ENCODE measurements at places on chromosomes 11 and 22. TPM values are rescaled to one million over a fixed set of nuclear protein-coding genes. Genes with fewer than 3 reads are reported as not detected.

The DNAJB13 gene
- 0.54 TPM for total RNA-seq

The ACRV1 gene
- total RNA-seq: not detected

The FOLH1 gene
- total RNA-seq: 0.56 TPM

The OR52B6 gene
- total RNA-seq: not detected

The C11orf86 gene
- 1.2 TPM for total RNA-seq

The SMIM35 gene
- not detected for total RNA-seq

- H3K4me3 ChIP-seq: no peak overlapping the region
- peaks cover 5% of the 10 kb centered on the region for H3K27me3 ChIP-seq
- H3K4me1 ChIP-seq: no peaks in the 10 kb centered on the region
- no peak for DNase-seq
- H3K27ac ChIP-seq: no peak overlapping the region
- H3K36me3 ChIP-seq: no peaks in the 10 kb centered on the region
These were observed 68.0 kb downstream of the ETS1 start for GRCh38 chr11:128519338-128519737.

GRCh38 chr22:20507253-20508066, at the start of gene MED15:
Gene MED15 (plus strand): TSS chr22:20507610. CDS start chr22:20507679, 69 bp downstream.
- peak within 1 kb of the TSS; percentile 50 for H3K27ac ChIP-seq
- no peaks in the 10 kb centered on the region for H3K27me3 ChIP-seq
- H3K36me3 ChIP-seq: no peaks in the 10 kb centered on the region
- peaks cover 4% of the 10 kb centered on the region for H3K4me1 ChIP-seq

DNA sequence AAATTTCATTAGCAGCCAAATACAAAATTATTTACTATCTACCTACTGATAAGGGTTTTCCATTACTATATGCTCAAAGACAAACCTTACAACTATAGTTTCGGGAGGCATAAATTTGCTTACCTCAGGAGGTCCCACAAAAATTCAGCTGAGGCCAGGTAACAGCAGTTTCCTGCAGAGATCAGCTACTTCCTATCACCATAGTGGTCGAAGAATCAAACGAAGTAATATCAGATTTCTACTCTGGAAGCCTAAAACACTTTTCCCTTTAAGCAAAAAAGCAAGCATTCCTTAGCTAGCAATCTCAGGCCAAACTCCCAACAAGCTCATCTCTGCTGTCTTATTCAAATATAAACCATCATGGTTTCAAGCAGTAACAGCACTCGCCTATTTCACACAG, 3.1 kb downstream of the NAP1L4 start:
- peaks cover 6% of the 10 kb centered on the region for H3K4me1 ChIP-seq
- H3K27me3 ChIP-seq: no peaks in the 10 kb centered on the region
- peak overlapping the region; percentile 24 for H3K4me3 ChIP-seq
- H3K27ac ChIP-seq: no peak overlapping the region
- H3K36me3 ChIP-seq: no peaks in the 10 kb centered on the region

DNA sequence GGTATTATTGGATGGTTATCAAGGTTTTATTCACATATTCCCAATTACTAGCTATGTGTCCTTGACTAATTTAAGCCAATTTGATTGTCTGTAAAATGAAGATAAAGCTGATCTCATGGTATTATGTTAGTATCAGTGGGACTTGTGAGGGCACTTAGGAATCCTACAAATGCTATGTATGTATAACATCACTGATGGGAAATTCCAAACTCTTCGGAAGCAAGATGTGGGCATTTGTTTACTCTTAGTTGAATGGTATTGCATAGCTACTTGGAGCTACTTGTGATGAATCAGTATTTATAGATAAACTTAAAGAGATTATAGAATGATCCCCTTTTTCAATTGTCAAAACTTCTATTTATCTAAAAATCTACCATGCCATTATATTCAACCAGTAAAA, 239.9 kb downstream of the CNTN5 start:
- H3K4me1 ChIP-seq: no peaks in the 10 kb centered on the region
- no peak overlapping the region for H3K27ac ChIP-seq
- no peak overlapping the region for H3K4me3 ChIP-seq
- no peaks in the 10 kb centered on the region for H3K36me3 ChIP-seq
- DNase-seq: no peak

DNA sequence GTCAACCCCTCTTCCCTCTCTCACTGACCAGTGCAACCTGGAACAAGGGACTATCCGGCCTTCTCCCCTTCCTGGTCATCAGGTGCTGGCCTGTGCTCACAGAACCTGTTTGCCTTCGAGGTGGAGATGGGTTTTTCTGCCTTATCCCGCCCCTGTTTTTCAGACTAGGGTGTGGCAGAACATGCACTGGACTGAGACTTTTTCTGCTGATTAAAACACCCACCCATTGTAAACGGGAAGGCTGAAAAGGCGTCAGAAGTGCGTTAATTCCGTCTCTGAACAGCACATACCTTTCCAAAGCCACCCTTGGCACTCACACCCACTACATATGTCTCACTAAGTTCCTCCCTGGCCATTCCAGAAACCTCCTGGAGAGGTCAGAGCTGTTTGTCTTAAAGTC, 4.4 kb upstream of the B3GNT6 start:
- no peak for DNase-seq
- no peak overlapping the region for H3K4me3 ChIP-seq
- H3K27ac ChIP-seq: no peak overlapping the region
- no peaks in the 10 kb centered on the region for H3K27me3 ChIP-seq
- H3K4me1 ChIP-seq: no peaks in the 10 kb centered on the region

- no peaks in the 10 kb centered on the region for H3K27me3 ChIP-seq
- no peaks in the 10 kb centered on the region for H3K4me1 ChIP-seq
- DNase-seq: no peak
- H3K27ac ChIP-seq: no peak overlapping the region
These were observed 1024.3 kb downstream of the BRD1 start for GRCh38 chr22:48803171-48803947.

DNA sequence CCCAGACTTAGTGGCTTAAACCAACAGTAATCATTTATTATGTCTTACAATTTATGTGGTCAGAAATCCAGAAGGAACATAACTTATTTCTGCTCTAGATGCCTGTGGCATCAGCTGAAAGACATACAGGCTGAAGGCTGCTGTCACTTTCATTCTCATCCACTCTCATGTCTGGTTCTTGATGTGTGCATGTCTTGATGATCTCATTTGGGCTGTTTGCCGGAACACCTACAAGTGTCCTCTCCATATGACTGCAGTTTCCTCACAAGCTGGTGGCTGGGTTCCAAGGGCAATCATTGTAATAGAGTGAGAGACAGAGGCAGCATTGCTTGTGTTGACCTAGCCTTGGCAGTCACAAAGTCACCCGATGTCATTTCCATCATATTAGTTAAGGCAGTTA, 1375.9 kb upstream of the RAG2 start:
- DNase-seq: no peak
- H3K27ac ChIP-seq: no peak overlapping the region
- H3K36me3 ChIP-seq: no peaks in the 10 kb centered on the region
- no peaks in the 10 kb centered on the region for H3K27me3 ChIP-seq
- H3K4me3 ChIP-seq: no peak overlapping the region
- H3K4me1 ChIP-seq: no peaks in the 10 kb centered on the region

DNA sequence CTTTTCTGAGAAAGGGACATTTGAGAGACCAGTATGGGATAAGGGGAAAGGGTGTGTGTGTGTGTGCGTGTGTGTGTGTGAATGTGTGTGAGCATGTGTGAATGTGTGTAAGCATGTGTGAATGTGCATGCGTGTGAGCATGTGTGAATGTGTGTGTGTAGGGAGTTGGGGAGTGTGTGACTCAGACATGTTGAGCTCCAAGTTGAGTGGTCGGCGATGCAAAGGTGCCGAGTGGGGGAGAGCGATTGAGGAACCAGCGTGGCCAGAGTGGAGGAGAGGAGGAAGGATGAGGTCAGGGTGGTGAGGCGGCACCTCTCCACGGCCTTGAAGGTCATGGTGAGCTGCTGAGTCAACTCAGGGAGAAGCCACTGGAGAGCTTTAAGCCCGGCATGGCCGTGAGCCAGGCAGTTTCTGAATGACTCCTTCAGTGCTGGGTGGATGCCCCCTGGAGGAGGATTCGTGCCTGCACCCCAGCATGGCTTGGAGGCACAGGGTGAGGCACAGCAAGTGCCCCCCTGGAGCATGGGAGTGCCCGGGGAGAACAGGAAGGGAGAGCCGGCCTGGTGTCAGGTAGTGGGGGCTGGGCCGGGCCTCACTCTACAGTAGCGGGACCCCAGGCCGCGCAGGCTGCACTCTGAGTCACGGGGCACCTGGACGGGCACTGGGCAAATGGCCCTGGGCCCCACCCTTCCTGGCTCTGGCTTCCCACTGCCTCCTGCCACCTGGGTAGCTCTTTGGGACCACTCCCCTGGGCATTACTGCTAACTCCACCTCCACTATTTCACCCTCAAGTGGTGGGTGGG, 8.2 kb upstream of the CCDC88B start:
- no peak overlapping the region for H3K4me3 ChIP-seq
- H3K27ac ChIP-seq: no peak overlapping the region
- no peaks in the 10 kb centered on the region for H3K27me3 ChIP-seq
- H3K4me1 ChIP-seq: peaks cover 9% of the 10 kb centered on the region
- H3K36me3 ChIP-seq: no peaks in the 10 kb centered on the region

- H3K27ac ChIP-seq: no peak overlapping the region
- H3K36me3 ChIP-seq: no peaks in the 10 kb centered on the region
- no peak overlapping the region for H3K4me3 ChIP-seq
- no peak for DNase-seq
- H3K27me3 ChIP-seq: no peaks in the 10 kb centered on the region
- no peaks in the 10 kb centered on the region for H3K4me1 ChIP-seq
These were observed 24.7 kb upstream of the BAIAP2L2 start for GRCh38 chr22:38135133-38135706.

- H3K27me3 ChIP-seq: no peaks in the 10 kb centered on the region
- H3K27ac ChIP-seq: no peak overlapping the region
- H3K4me1 ChIP-seq: peaks cover 4% of the 10 kb centered on the region
- H3K4me3 ChIP-seq: no peak overlapping the region
These were observed 8.6 kb downstream of the TMEM121B start for GRCh38 chr22:17112491-17113042.

DNA sequence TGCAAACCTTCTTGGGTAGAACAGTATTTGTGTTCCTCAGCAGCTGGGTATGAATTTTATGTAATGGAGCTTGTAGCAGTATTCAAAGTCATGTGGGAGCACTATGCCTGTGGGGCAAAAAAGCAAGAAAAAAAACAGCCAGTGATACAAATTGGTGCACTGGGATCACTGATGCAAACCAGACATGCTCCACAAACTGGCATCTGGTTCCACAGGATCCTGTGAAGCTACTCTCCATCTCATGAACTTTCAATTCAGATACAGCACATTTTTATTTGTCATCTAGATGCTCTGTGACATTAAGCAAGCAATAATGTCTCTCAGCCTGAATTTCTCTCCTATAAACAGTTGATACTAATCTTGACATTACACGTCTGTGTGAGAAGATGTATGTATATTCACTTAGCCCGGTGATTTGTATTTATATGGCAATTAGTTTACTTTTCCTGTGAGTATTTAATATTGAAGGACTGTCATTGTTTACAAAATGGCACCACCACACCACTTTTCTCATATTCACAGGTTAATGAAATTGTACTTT, 208.5 kb upstream of the GRIA4 start:
- no peak for DNase-seq
- H3K36me3 ChIP-seq: no peaks in the 10 kb centered on the region
- H3K4me1 ChIP-seq: no peaks in the 10 kb centered on the region
- H3K27me3 ChIP-seq: no peaks in the 10 kb centered on the region

GRCh38 chr11:134312807-134313206, 19.0 kb upstream of the GLB1L2 start:
- H3K36me3 ChIP-seq: peaks cover 10% of the 10 kb centered on the region
- no peaks in the 10 kb centered on the region for H3K27me3 ChIP-seq
- H3K4me3 ChIP-seq: no peak overlapping the region
- H3K4me1 ChIP-seq: no peaks in the 10 kb centered on the region
- no peak for DNase-seq

- no peaks in the 10 kb centered on the region for H3K36me3 ChIP-seq
- no peaks in the 10 kb centered on the region for H3K4me1 ChIP-seq
- no peaks in the 10 kb centered on the region for H3K27me3 ChIP-seq
- no peak overlapping the region for H3K27ac ChIP-seq
These were observed 83.2 kb downstream of the TMEM135 start for GRCh38 chr11:87120937-87121336.
